ENCODE measurements at places on chromosomes 6 and 20.

DNA sequence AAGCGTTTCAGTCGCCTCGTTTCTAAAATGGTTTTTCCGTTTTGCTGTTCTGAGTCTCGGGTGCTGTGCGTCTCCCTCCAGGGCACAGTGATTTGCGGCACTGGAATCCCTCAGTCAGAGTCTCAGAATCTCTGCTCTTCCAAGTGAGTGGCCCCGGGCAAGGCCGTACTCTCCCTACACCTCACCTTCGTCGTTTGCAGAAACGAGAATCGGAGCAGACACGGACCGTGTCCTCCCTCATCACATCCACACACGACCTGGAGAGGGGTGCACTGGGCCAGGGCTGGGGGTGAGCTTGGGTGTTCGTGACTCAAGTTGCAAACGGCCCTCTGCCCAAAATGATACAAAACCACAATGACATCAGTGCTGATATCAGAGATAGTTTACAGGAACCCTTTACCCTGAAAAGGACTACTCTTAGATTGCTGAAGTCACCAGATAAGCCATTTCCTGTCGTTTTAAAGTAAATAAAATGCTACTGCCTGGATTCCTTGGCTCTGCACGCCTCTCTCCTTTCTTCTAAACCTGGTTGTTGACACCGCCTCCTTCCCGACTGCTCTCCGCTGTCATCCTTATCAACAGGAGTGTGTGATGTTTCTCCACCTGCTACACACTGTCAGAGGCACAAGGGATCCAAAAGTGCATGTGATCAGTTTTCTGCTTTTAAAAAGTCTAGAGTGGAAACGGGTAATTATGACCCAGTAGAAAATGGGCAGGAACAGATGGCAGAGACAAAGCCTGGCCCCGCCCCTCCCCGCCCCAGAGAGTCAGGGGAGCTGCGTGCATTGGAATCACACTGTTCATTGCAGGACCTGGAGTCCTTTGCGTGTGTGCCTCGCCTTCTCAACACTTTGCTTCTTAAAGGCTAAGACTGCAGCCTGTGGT is 38.4 kb downstream of the KIF25 start:
- DNase-seq = no peak

DNA sequence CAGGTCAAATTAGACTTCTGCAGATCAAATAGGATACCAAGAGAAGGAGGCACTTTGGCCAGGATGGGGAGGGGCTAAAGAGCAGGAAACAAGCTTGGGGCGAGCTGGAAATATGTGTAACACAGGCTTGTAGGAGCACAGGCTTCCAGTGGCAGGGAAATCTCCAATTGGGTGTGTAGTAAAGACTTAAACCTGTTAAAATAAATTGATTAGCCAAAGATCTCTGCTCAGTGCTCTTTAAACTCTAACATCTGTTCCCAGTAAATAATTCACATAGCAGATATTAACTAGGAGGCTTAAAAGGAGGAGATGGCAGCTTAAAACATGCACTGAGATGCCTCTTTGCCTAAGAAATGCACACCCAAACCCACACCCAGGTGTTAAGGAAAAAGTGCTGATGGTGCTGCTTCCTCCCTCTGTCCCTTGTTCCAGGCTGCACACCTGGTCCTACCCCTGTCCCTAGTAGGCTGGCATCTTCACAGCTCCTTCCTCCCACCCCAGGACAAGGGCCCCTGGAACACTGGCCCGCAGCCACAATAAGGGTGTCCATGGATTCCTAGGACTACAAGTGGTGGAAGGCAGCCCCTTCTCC is 93.5 kb upstream of the MLN start:
- DNase-seq = no peak

- no peak for DNase-seq
Observed at GRCh38 chr6:131890091-131890490, 61.1 kb downstream of the CCN2 start.

DNA sequence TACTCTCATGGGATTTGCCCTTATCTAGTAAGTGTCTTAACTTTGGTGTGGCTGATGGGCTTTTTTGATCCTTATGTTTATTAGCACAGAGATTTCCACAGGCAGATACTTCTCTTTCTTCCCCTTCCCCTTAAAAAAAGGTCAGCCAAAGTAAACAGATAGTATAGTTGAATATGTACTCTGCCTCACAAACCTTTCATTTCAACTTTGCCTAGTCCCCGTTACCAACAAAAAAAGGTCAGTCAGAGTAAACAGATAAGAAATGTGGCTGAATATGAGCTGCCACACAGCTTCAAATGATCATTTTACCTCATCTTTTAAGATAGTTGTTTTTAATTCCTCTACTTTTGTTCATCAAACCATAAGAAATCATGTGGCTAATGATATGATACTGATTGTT is 34.1 kb upstream of the SLC35D3 start:
- no peak for DNase-seq

GRCh38 chr6:75504465-75505222 is 11.0 kb upstream of the FILIP1 start:
- no peak for DNase-seq

DNA sequence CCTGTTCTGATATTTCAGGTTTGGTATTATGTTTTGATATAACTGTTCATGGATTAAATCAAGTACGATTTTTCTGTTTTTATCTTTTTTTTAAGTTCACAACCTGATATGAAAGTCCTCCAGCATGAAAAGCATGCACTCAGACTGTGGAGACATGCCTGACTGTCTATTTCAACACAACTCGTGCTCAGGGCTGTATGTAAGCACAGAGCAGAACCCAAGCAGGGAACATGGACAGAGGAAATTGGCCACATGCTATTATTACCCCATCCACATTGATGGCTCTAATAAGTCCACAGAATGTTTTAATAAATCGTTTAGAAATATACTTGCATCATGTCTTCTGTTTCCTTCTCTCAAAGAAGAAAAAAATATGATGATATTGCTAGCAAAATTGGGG is 730.4 kb downstream of the C6orf118 start:
- DNase-seq = no peak

DNA sequence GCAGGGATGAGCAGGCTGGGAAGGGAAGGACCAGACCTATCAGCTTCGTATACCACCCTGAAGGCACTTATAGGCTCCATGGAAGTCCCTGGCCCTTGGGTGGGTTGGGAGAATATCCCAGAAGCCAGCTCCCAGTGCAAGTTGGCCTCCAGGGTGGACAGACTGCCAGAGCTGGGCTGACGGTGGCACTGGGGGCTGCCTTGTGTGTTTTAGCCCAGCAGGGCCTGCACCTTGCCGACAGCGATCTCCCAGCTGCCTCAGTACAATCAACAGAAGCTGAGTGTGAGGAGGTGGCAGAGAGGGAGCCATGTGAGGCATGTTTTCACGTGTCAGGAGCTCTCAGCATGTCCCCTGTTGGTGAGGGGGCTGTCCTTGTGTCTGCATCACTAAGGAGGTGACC is 159.5 kb downstream of the VEGFA start:
- DNase-seq = no peak

GRCh38 chr6:47103931-47104330 is 61.8 kb upstream of the ADGRF1 start:
- no peak for DNase-seq

DNA sequence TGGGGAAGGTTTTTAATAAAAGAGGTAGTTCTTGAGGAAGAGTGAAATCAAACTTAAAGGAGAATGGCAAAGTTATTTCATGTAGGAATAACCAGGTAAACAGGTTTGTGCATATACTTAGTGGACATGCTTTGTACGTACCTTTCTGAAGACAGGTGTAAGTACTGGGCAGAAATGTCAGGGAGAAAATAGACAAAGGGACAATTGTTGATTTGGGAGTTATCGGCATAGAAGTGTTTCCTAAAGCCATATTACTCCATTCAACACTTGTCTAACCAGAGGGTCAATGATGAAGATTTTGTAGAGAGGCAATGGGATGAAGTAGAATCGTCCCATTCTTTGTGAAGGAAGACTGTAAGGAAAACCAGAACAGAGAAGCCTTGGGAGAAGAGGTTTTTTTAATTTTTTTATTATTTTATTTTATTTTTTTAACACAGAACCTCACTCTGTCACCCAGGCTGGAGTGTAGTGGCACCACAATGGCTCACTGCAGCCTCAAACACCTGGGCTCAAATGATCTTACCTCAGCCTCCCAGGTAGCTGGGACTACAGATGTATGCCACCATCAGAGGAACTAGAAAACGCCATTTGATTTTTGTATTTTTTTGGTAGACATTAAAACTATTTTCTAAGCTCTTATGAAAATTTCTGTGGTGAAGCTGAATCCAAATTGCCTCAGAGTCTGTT is 18.0 kb downstream of the SMAP1 start:
- DNase-seq = no peak

DNA sequence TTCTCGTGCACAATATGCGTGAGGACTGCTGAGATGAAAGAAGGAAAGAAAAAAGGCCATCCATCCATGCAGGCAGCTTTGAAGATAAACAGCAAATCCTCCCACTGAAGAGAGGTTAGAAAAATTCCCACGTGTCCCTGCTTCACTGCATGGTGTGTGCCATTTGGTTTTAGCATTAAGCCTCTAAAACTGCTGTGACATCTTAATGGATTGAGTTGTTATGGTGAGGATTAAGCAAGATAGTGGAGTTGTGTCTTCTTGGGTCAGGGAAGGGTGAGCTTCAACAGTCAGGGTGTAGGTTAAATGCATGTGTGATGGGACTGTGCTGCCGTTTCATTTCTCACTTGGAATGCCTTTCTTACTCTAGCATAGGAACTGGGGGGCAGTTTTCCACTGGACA is 50.5 kb downstream of the ZNF831 start:
- no peak for DNase-seq

DNA sequence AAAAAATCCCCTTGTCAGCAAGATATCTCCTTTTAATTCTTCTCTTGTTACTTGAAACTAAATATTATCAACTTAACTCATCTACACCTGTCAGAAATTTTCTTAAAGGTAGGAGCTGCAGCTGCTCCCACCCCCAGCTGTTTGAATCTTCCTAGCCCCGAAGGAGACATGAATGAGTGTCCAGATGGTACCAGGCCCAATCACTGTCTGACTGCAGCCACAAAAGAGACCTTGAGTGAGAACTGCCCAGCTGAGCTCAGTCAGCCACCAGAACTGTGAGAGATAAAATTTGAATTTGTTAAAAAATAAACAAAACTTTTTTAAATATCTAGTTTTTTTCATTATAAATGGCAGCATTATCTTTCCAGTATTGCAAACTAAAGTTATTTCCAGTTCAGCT is 84.7 kb downstream of the PRSS35 start:
- DNase-seq = no peak

- DNase-seq = no peak
Observed at GRCh38 chr6:148440877-148441453, 98.3 kb downstream of the SASH1 start.

GRCh38 chr20:21358737-21359136 is 38.6 kb downstream of the NKX2-4 start:
- DNase-seq = no peak

DNA sequence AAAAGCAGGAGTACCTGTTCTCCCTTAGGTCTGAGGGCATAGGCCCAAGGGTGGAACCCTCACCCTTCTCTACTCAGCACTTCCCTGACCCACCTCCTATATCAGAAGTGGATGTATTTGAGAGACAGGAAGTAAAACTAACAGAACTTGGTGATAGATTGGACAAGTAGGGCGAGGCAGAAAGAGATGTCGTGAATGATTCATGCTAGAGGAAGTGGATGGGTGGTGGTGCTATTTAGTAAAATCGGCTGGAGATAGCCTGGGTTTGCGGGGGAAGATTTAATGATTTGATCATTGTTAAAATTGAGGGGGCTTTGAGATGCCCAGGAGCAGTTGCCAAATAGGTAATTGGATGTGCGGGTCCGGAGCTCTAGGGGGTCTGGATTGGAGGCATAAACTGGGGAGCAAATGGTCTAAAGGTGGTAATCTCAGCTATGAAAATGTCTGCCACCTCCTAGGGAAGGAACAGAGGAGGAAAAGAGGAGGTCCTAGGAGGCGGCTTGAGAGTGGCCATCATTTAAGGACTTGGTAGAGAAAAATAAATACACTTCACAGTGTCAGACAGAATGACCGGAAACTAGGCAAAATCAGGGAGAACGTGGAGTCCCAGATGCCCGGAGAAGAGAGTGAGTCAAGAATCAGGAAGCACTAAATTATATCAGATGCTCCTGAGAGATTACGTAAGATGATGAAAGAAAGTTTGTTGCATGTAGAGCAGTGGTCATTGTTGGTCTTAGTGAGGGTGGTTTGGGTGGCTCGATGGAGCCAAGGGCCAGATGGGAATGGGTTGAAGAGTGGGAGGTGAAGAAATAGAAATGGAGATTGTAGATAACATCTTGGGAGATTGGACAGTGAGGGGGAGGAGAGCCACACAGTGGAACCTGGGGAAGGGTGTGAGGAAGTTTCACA is 142.0 kb downstream of the CEP57L1 start:
- DNase-seq = no peak

DNA sequence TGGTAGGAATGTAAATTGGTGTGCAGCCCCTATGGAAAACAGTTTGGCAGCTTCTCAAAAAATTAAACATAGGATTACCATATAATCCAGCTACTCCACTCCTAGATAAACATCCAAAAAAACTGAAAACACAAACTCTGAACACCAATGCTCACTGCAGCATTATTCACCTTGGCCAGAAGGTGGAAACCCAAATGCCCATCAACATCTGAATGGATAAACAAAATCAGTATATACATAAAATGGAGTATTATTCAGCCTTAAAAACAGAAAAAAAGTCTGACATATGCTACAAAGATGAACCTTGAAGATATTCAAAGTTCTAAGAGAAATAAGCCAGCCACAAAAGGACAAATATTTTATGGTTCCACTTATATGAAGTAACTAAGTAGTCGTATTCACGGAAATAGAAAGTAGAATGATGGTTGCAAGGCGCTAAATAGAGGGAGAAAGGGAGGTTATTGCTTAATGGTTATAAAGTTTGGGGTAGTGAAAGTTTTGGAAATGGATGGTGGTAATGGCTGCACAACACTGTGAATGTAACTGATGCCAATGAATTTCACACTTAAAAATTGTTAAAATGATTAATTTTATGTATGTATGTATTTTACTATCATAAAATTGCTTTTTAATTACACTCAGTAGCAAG is 4.0 kb downstream of the PHF10 start:
- no peak for DNase-seq

- no peak for DNase-seq
Observed at GRCh38 chr6:106461084-106461483, 100.6 kb downstream of the CRYBG1 start.

GRCh38 chr6:21049148-21049547 is 514.9 kb downstream of the CDKAL1 start:
- no peak for DNase-seq

GRCh38 chr6:26215585-26216358 is 128.5 kb downstream of the HFE start:
- DNase-seq = no peak

- DNase-seq = no peak
Observed at GRCh38 chr20:1060985-1061384, 57.4 kb upstream of the PSMF1 start.

DNA sequence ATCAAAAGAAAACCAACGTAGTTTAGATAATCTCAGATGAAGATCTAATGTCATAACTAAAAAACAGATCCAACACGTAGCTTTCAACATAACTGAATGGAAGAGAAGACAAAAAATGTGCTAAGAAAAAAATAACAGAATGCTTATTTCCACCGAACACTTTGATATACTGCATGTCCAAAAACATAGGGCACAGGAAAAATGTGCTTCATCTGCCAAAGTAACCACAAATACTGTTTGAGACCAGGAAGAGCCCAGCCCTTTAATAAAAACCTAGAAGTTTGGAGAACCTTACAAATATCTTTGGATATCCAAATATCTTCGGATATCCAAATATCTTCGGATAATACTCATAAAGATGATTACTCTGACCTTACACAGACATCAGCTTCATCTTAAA is 19.8 kb downstream of the LAMA4 start:
- no peak for DNase-seq

All from stimulated activated CD8-positive, alpha-beta memory T cell treated with anti-CD3 and anti-CD28 coated beads, Interleukin-12 subunit alpha, Interleukin-12 subunit beta, amount 100 ng/mL, for 4 hours (primary cell).